Smooth muscle cell of the umbilical artery (primary cell): ENCODE measurements at places on chromosomes 1 and 21. TPM values are rescaled to one million over a fixed set of nuclear protein-coding genes. Genes with fewer than 3 reads are reported as not detected.

The SHE gene
- total RNA-seq, result under 0.01 and 0.05 TPM in 2 replicates

The TMEM269 gene
- total RNA-seq, result not detected in 2 replicates

The USH2A gene
- not detected in 2 replicates for total RNA-seq

The SDHB gene
- 96.5 and 99.8 TPM in 2 replicates for total RNA-seq

The PLEKHA6 gene
- total RNA-seq, result 0.05 and 0.30 TPM in 2 replicates

The C1orf35 gene
- 6.2 and 6.6 TPM in 2 replicates for total RNA-seq

The UQCRHL gene
- total RNA-seq, result 1.0 and 2.1 TPM in 2 replicates

The GJA9 gene
- total RNA-seq, result not detected in 2 replicates

The SLC22A15 gene
- 4.5 and 7.7 TPM in 2 replicates for total RNA-seq

The ICOSLG gene
- total RNA-seq, result under 0.01 and 0.46 TPM in 2 replicates
